ENCODE measurements at places on chromosomes 1 and 21.

- DNase-seq, result no peak
Measured at GRCh38 chr1:197774466-197775281, 606 bp downstream of the DENND1B start.

GRCh38 chr1:14869187-14869586, 270.7 kb downstream of the KAZN start:
- DNase-seq, result no peak

DNA sequence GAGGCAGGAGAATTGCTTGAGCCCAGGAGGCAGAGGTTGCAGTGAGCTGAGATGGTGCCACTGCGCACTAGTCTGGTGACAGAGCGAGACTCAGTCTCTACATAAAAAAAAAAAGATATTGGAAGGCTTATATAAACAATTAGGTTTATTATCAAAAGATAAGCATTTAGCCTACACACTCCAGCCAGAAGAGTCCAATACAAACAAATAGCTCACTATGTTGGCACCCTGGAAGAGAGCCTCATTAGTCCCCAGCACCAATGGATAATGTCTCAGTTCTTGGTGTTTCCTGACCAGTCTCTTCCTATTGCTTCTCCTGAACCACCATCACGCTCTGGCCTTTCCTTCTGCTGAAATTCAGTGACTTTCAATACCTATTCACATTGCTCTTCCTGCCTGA, 48.6 kb upstream of the ATP1A1 start:
- no peak for DNase-seq

- DNase-seq, result no peak
Measured at GRCh38 chr1:232873931-232874330, 68.7 kb downstream of the MAP10 start.

DNA sequence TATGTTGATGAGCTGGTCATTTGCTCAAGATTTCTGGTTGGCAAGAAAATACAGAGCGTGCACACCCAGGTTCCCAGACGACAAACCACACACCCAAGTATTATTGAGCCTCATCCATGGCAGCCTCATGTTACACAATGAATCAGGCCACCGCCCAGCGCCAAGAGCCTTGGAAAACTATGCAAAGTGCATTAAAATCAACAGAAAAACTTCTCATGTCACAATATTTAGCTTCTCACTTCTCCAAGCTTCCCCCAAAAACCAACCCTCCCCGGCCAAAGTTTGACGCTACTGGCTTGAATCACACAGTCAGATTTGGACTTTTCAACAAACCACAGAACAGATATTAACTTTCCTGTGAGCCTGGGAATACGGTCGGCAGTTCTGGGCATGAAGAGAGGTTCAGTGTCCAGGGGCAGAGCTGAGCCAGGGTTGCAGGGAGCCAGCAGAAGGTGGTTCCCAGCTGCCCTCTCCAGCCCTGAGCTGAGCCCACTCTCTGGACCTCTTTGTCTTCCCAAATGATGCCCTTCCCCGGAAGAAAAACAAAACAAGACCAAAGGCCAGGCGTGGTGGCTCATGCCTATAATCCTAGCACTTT, 71.1 kb downstream of the SETD4 start:
- no peak for DNase-seq

GRCh38 chr1:45843474-45843905, 40.1 kb downstream of the MAST2 start:
- no peak for DNase-seq

DNA sequence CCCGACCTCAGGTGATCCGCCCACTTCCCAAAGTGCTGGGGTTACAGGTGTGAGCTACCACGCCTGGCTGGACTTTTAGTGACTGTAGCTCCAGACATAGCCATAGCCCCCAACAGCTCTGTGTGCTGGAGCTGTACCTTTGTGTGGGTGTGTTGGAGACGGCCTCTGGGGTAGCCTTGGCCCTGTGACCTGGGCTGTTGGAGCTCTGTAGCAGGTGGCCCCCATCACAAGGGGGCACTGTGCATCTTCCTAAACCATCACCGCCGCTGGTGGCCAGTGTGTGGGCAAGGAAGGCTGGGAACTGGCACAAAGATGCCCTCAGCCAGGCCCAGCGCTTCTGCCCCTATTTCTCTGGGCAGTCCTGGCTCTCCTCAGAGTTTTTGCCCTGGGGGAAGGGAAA, 38.4 kb upstream of the FOXO6 start:
- peak; percentile 41 for DNase-seq

DNA sequence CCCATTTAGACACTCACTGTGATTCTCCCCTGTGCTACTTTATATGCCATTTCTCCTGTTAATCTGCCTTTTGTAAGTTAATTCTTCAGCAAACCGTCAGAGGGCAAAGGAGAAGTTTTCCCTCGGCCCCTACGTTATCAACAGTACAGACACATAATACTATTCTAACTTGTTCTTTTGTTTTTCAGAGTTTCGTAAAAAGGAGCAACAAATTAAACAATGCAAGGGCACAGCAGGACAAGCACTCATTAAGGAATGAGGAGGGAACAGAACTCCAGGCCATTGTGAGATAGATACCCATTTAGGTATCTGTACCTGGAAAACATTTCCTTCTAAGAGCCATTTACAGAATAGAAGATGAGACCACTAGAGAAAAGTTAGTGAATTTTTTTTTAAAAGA, 32.3 kb downstream of the CNN3 start:
- DNase-seq, result no peak
